Activated T-cell treated with anti-CD3 and anti-CD28 coated beads for 4 hours (primary cell): ENCODE measurements at places on chromosomes 6 and 20.

GRCh38 chr6:113805811-113806495, 51.2 kb upstream of the MARCKS start:
- no peak for DNase-seq

DNA sequence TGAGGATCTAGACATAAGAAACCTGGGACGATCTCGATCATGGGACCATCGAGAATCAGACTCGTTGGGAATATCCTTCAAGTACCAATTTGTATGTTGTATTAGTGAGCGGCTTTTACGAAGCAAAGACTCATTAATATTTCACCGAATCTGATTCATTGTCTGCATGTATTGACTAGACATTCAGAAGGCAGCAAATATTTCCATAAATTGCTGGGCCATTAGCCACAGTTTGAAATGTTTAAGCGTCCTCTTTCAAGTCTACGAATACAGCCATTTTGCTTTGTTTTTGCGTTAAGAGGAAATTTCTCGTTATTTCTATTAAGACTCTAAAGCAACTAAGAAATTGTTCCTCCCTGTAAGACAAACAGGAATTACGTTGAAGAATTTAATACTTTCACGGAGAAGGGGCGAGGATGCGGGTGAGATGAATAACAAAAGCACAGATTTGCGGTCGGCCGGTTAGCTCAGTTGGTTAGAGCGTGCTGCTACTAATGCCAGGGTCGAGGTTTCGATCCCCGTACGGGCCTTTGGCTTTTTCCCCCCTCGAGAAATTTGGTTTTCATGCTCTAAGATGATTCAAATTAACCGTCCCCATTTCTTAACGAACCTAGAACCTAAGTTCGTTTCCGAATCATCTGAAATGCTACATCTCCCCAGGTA, 18.5 kb downstream of the POM121L2 start:
- no peak for DNase-seq

DNA sequence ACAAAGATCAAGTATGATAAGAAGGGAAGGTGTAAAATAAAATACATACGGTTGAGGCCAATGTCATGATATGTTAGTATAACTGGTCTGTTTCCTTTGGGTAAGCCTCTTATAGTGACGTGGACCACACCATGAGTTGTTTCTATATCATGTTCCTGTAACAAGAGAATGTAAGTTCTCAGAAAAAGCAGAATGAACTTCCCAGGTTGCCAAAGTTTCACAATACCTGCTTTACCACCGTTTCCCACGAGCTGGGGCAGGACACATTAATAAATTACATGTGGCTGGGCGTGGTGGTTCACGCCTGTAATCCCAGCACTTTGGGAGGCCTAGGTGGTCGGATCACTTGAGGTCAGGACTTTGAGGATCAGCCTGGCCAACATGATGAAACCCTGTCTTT, 42.6 kb upstream of the SLA2 start:
- DNase-seq: no peak

DNA sequence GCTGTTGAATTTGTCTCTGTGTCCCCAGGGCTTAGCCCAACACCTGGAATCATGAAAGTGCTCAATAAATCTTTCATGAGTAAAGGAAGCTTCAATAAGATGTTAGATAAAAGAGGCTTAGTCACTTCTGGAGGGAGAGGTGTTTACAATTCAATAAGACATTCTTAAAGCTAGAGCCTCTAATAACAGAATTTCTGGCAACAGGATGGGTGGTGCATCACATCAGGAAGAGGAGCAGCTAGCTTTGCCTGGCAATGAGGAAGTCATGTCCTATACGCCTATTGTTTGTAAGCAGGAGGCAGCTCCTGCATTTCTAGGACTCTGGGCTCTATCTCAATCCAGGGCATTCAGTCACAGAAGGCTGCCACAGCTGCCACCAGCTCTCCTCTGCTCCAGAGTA, 638.5 kb downstream of the EPM2A start:
- no peak for DNase-seq

DNA sequence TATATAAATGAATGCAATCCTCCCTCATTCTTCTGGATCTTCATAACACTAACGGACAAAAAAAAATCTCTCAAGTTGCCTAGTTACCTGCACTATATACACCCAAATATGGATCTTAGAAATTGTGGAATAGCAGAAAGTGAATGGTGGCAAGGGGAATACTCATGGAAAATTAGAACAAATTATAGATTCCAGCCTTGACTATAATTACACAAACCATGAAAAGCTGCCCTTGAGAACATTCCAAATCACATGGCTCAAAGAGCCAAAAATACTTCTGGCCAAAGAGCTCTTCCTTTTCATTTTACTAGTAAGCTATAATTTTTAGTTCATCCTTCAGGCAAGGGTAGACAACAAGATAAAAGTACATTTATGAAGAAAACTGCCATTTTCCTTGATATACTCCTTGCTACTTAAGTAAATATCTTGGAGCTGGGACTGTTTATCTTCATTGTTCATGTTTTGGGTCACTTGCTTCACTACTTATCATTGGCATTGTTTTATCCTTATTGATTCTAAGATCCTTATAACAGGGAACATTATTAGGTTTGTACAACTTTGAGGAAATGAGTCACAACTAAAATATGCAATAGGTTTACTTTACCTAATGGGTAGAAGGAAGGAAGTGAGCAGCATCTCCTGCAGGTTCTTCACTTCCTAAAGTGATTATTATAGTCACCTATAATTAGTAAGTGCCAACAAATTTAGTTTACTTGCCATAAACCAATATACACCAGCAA, 6.4 kb upstream of the MTRES1 start:
- DNase-seq: no peak

DNA sequence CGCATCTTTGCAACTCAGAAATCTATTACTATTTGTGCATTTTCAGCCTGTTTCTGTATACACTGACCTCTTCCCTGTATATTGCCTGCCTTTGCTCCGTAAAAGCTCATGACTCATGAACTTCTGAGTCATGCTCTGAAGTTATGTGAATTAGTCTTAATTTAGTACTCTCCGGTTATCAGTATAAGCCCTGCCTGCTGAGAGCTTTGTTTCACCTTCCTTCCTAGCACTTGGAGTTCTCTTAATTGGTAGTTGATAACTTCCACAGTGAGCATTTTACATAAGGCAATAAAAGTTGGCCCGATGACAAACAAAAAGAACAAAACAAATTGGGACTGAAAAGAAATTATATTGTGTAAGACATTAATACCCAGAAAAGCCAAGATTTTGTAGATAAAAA, 231.4 kb downstream of the GJA1 start:
- DNase-seq: no peak

GRCh38 chr6:3449750-3450305, 7.0 kb downstream of the SLC22A23 start:
- no peak for DNase-seq

- no peak for DNase-seq
These were observed 88.9 kb downstream of the MAP3K5 start for GRCh38 chr6:136703331-136703865.

- no peak for DNase-seq
These were observed 588.9 kb upstream of the BTBD3 start for GRCh38 chr20:11328839-11329238.

GRCh38 chr6:121733234-121733633, 297.8 kb downstream of the GJA1 start:
- DNase-seq: no peak

DNA sequence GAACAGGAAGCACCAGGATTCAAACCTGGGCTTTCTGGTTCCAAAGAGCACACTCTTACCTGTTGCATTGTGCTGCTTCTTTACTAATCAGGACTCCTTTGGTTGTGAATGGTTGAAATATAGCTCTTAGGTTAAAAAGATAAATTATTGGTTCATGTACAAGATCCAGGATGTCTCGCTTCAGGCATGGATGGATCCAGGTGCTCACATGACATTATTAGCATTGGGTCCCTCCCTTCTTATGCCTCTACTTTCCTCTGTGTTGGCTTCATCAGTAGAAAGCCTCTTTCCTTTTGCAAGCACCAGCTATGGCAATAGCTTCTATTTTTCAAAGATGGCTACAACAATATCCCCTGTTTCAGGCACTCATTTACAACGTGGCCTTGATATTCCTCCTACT, 217.7 kb upstream of the SULF2 start:
- DNase-seq: no peak

- DNase-seq: no peak
These were observed 28.5 kb downstream of the MYH7B start for GRCh38 chr20:34983995-34984735.

DNA sequence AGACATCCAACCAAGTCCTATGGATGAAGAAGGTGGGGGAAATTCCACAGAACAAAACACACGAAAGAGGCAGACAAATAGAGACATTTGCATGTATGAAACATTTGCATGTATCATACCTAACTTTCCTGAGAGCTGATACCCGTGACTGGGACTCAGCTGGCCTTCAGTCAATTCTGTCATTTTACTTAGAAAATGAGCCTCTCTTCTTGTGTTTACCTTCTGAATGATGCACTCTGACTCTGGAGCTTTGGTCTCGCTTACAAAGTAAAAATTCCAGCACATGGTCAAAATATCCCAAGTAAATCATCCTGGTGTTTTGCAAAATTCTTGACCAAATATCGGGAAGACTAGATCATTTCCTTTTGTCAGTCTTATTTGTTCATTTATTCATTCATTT, 46.9 kb downstream of the MMUT start:
- no peak for DNase-seq

DNA sequence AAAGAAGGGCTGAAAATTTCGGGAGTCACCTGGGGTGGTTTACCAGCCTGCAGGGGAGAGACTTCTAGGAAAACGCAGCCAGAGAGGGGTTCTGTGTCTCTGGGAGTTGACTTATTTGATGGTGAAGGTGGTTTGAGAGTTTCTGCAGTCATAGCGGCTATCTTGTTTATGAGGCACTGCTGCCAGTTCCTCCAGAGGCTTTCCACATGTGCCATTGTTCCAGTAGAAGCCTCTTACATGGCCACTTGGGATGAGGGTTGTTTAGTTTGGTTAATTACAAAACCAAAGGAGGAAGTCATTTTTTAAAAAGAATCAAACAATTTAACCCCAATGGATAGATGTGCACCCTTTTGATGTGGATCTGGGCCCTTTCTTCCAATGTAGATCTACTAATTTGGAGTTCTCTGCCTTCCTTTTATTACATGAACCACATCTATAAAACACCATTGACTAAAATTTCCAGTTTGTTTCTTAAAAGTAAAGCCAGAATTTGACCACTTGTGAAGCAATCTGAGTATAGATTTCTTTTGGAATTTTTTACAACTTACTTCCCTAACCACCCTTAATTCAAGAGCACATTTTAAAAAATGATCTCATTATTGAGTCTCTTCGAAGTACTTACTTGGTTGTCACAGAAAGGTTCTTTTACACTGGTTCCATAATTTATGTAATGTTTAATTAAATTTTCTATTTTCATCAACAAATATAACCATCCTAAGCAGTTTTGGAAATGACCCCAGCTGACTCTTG, 97.6 kb downstream of the TCP11 start:
- no peak for DNase-seq

DNA sequence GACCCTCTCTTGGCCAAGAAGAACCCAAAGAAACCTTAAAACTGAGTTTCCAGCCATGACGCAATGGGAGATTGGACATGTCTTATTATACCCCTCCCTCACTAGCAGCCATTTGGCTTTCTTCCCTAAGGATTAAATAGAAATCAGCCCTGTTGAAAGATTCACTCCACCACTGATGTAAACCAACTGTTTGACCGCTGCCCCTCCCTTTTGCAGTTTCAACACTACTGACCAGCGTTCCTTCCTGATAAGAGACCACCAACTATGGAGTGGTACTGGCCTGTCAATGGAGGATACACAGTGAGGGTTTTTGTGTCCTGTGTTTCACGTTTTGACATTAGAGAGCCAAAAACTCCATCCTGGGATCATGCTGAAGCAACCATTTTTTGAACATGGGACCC, 53.2 kb upstream of the CD2AP start:
- no peak for DNase-seq

DNA sequence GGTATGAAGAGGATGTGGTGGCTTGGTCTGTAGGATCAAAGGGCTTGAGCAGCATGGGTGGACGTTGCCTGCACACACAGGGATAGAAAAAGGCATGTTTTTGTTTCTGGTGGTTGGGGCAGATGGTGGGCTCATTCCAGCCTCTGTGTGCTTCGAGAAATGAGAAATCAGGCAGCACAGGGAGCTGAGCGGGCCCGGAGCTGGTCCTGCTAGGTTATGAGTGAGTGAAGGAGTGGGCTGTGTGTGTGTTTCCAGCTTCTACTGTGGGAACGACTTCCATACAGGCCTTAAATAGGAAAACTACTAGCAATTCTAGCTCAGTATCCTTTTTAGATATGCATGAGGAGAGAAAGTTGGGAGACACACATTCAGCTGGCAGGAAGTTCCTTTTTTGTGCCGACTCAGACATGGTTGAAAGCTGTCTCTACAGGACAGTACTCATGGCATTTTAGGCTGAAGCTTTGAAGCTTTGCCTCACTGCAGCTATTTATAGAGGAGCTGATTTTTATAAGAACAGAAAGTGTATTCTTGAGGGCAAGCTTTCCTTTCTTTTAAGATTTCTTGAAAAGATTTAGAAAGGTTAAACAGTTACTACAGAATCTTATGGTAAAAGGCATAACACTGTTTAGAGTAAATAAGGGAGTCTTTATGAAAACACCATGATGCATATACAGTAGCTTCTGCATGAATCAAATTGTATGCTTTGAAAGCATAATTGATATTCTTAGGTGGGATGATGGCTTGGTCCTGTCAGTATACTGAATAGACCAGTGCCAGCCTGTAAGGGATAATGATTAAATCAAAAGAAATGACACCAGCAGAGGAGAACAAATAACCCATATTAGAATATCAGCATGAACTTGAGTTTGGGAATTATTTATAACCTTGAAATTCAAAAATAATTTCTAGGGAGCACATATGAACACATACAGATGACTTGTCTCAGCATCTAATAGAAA, 104.0 kb upstream of the MAN1A1 start:
- DNase-seq: no peak

DNA sequence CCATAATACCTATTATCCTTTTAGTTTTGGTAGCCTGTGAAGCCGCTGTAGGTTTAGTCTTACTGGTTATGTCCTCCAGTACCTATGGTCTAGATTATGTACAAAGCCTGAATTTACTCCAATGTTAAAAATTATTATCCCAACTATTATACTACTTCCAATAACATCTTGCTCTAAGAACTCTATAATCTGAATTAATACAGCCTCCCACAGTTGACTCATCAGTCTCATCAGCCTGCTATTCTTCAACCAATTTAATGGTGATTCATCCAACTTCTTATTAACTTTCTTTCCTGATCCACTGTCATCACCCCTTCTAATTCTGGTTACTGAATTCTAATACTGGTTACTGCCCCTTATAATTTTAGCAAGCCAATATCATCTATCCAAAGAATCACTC, 370.3 kb upstream of the OPRM1 start:
- DNase-seq: no peak

- no peak for DNase-seq
These were observed 1.7 kb downstream of the DCBLD1 start for GRCh38 chr6:117484052-117484646.

DNA sequence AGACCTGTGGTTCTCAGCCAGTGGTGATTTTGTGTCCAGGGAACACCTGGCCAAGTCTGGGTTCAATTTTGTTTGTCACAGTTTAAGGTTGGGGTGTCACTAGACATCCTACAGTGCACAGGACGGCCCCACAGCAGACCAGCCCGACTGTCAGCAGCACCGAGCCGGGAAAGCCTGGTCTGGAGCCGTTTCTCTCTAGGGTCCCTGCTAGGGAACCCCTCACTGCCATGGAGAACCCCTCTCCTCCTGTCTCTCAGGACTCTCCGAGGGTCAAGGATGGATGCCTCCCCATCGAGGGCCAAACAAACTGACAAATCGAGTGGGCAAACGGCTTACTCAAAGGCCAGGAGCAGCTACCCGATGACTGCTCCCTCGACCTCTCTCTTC, 15.8 kb upstream of the STX16 start:
- DNase-seq: no peak
